Stimulated activated CD8-positive, alpha-beta memory T cell treated with anti-CD3 and anti-CD28 coated beads, Interleukin-4, amount 100 ng/mL, for 24 hours (primary cell): ENCODE measurements at places on chromosomes 5 and 9.

DNA sequence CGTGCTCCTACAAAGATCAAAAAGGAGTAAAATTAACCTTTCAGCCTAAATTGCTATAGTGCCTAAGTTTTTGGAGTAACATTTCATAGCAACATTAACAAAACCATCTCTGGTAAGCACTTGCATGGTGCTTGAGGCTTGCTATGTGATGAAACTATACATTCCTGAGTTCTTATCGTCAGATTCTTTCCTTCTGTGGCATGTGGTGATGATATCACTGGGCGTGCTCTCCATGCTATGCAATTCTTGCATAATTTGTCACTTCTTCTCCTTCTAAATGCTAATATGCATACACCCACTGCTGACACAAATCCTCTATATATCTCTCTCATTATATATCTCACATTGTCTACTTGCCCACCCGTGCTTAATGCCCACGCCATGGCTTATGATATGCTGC is 2019.9 kb downstream of the MAT2B start:
- DNase-seq, result no peak

DNA sequence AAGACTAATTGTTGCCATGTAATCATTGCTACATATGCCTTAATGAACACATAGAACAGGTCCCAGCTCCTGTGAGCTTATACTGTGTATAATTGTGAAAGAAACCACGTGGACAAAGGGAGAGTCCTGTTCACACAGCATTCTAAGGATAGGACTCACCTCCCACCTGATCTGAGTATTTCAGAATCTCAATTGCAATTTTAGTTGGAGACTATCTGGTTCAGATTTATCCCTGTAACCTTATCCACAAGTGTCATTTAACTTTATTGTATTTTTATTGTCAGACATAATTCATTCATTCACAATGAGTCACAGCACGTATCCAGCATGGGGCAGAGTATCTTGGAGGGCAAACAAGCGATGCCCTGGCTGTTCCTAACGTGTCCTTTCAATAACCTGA is 448.3 kb downstream of the NTRK2 start:
- DNase-seq, result no peak

GRCh38 chr9:113503131-113503541 is 39.6 kb downstream of the RGS3 start:
- no peak for DNase-seq

- no peak for DNase-seq
These were observed 344.1 kb upstream of the RPS23 start for GRCh38 chr5:82622205-82622604.

DNA sequence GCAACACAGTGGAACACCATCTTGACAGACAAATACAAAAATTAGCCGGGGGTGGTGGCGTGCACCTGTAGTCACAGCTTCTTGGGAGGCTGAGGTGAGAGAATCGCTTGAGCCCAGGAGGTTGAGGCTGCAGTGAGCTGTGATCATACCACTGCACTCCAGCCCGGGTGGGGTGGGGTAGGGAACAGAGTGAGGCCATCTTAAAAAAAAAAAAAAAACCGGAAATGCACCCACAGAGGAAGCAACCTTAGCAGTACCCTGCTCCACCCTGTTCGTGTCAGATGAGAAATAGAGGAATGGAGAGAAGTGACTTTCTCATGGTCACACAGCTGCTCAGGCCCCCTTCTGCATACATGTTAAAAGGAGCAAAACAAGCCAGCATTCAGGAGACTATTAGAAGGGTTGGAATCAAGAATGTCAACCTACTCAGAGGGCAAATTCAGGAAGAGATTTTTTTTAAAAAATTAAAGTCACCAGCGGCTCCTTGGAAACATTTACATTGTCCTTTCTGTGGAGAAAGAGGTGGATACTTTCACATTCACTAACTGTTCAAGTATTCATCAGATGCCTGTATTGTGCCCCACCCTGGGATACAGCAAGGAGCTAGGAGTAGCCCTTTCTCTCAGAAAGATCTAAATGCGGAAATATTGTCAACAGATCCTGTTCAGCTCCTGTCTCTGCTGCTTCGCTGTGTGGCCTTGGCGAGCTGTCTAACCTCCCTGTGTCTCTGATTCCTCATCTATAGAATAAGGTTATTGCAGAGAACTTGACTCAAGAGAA is 41.0 kb downstream of the CYFIP2 start:
- DNase-seq, result no peak

GRCh38 chr5:97547999-97548738 is 365.1 kb upstream of the RIOK2 start:
- DNase-seq, result no peak

- no peak for DNase-seq
These were observed 24.1 kb downstream of the TENT4A start for GRCh38 chr5:6737043-6737941.

- no peak for DNase-seq
These were observed 23.6 kb downstream of the PRRC2B start for GRCh38 chr9:131417264-131418142.

- DNase-seq, result no peak
These were observed 576.5 kb downstream of the TLE1 start for GRCh38 chr9:81112627-81113452.

DNA sequence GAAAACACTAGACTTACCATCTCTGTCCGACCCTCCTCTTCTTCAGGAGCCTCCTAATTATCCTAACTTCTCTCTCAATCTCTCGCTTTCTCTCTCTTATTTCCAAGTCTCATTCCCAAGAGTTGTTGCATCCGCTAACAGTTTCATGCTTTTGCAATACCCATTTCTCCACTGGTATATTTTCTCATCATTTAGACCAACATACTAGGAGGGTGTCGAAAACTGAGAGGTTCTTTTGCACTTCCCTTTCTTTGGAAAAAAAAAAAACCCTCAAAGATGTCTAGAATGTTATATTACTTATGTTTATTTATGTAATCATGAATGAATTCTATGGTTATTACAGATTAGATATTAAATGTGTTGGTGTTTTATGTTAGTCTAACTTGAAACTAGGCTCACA is 35.9 kb downstream of the SPZ1 start:
- no peak for DNase-seq

DNA sequence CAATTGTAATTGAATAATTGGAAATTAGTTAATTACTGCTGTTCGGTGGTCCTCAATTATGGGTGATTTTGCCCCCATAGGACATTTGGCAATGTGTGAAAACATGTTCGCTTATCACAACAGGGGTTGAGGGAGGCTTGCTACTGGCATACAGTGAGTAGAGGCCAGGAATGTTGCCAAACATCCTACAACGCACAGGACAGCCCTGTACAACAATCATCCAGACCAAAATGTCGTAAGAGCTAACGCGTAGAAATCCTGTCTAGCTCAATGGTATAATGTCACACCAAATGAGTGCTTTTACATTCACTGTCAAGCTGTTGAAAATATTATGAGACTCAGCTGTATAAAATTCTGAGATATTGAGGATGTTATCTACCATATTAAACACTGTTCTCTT is 464.4 kb upstream of the TUSC1 start:
- no peak for DNase-seq

DNA sequence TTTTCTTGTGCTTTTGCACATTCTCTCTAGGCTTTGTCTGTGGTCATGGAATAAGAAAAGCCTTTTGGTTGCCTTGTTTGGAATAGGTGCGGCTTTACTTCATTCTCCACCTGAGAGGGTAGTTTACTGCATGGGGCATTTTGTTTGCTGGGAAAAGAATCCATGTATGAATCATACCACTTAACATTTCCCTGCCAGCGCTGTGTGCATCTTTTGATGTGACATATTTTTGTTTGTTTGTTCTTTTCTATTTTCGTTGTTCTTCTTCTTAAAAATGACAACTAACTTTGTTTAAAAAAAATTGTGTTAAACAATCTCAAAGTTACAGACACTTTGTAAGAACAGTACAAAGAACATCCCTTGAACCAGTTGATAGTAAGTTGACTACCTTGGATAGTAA is 113.2 kb downstream of the GCNT1 start:
- no peak for DNase-seq

- no peak for DNase-seq
These were observed 8.4 kb upstream of the TIMD4 start for GRCh38 chr5:156971415-156971814.

GRCh38 chr9:18245911-18246310 is 228.0 kb upstream of the ADAMTSL1 start:
- no peak for DNase-seq

DNA sequence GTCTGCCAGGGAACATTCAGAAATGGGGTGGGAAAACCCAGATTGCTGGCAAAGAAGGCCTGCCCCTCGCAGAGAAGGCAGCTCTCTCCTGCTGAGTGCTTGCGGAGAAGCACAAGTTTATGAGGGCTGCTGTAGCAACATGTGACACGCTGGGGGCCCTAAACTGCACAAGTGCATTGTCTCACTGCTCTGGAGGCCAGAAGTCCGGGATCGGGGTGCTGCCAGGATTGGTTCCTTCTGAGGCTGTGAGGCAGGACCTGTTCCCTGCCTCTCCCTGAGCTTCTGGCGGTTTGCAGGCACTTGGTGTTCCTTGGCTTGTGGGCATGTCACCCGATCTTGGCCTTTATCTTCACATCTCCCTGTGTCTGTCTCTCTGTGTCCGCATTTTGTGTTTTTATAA is 75.6 kb upstream of the NEURL1B start:
- DNase-seq, result no peak

DNA sequence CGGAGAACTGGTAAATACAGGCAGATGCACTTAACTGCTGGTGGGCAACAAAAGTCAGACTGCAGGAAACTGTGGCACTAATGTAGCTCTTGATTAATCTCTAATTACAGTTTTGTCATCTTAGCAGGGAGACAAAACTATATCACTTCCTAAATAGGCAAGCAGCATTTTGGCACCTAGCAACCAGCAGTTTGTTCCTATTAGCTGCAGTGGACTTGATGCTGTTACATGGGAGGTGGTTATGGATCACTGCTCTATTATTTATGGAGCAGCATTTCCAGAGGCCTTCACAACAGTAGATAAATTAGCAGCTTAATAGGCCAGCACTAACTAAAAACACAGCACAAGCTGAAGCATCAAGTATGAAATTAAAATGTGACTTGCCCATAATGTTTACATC is 518.3 kb upstream of the ITGA1 start:
- DNase-seq, result no peak

- no peak for DNase-seq
These were observed 108.7 kb upstream of the MPDZ start for GRCh38 chr9:13388157-13388556.

DNA sequence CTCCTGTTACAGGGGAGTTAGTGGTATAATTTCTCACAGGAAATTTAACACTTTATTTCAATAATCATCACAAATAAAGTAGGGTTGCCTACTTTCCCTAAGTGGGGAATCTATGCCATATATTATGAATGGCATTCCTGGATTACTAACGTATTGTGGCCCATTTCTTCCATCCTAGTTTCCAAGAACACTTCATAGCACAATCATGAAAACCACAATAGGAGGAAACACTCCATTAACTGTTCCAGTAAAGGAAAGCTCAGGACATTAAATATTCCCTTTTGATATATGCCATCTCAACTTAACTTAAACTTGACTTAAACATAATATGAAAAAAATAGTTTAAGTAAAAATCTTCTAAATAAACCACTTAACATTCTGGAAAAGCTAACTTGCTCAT is 2.1 kb downstream of the CPLANE1 start:
- no peak for DNase-seq

DNA sequence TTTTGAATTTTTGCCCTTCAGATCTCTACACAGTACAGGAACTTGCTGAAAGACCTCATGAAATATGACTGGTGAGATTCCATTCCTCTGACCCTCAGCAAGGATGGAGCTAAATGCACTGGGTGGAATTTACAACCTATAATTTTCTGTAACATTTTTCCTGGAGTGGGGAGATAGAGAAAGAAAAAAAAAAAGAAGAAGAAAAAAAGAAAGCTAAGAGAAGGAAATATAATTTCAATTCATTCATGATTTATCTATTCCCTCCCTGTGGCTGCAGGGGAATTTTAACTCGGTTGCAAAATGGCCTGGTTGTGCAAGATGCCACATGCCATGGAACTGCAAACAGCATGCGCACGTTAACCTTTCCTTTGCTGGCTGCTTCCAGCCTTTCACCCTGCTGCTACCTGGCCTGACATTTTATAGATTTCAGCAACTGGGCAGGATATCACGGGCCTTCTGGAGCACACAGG is 155.4 kb downstream of the FSTL4 start:
- DNase-seq, result no peak

- DNase-seq, result no peak
These were observed 8.8 kb upstream of the CEP72 start for GRCh38 chr5:603081-603998.

GRCh38 chr9:131020862-131021261 is 11.9 kb downstream of the LAMC3 start:
- no peak for DNase-seq

DNA sequence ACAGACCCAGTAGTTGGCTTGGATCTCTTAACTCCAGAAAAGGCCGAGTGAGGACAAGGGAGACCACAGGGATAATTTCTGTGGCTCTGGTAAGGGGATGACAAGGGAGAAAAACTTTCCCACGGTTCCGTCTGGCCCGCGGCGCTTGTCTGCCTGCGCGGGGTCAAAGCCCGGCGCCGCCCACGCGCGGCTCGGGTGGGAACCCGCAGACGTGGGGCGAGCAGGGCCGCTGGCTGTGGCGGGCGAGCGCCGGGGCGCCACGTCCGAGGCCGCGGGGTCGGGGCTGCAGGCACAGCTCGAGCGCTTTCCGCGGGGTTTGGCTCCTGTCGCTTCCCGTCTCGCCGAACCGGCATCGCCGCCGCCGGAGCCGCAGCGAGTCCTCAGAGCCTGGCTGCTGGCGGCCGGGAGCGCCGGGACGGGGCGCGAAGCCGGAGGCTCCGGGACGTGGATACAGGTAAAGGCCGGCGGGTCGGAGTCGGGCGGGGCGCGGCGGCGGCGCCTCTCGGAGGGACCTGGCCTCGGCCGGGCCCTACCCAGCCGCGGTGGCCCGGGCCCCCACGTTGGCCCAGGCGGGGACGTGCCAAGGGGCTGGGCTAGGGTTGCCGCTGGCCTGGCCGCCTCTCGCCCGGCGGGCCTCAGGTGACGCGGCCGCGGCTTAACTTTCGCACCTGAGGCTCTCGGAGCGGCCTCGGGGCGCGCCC is at the start of gene RNF180:
TSS of gene RNF180 (plus strand) at position 344 of the 701 bp plus-strand sequence. CDS start 34,965 bp downstream, outside the sequence.
- no peak for DNase-seq

DNA sequence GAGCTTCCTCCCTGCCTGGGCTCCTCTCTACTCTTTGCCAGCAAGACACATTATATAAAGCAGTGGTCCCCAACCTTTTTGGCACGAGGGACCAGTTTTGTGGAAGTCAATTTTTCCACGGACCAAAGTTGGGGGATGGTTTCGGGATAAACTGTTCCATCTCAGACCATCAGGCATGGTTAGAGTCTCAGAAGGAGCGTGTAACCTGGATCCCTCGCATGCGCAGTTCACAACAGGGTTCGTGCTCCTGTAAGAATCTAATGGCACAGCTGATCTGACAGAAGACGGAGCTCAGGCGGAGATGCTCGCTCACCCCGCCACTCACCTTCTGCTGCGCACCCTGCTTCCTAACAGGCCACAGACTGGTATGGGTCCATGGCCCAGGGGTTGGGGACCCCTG is 142.8 kb downstream of the LIFR start:
- no peak for DNase-seq

GRCh38 chr9:121841771-121842611 is 190.6 kb downstream of the DAB2IP start:
- no peak for DNase-seq
